Mesenchymal stem cell (in vitro differentiated cells and primary cell): ENCODE measurements at places on chromosomes 1 and 21.

GRCh38 chr1:230112131-230112701 lies 45.2 kb downstream of the GALNT2 start:
- DNase-seq, result peak; percentile 41

GRCh38 chr1:95195046-95195445 lies 39.0 kb upstream of the RWDD3 start:
- DNase-seq, result no peak

- no peak for DNase-seq
These were observed 122.2 kb upstream of the PRDX6 start for GRCh38 chr1:173354937-173355280.

- no peak for DNase-seq
These were observed 217.0 kb downstream of the S1PR1 start for GRCh38 chr1:101453844-101454243.

DNA sequence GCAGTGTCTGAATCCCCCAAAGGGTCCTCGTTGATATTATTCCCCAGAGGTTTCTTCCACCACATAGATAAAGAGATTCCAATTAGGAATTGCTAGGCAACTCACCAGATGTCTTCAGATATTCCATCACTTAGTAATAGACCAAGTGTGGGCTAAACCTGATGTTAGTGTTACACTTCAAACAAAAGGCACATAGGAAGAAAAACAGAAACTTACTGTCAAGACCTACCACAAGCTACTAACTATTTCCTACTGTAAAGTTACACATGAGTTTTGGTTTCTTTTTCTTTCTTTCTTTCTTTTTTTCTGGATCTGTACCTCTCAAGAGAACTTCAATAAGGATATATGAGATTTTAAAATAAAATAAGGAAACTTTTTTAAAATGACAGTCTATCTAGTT lies 879.1 kb upstream of the NEGR1 start:
- no peak for DNase-seq
